ENCODE measurements at places on chromosomes 11 and 22. TPM values are rescaled to one million over a fixed set of nuclear protein-coding genes. Genes with fewer than 3 reads are reported as not detected.

MACROD1 gene
- total RNA-seq: 26.9 TPM

NRIP3 gene
- total RNA-seq: 2.9 TPM

CNGA4 gene
- not detected for total RNA-seq

SEC14L2 gene
- 27.2 TPM for total RNA-seq

YPEL4 gene
- total RNA-seq: 1.6 TPM

SUSD2 gene
- total RNA-seq: 4.7 TPM

BTBD18 gene
- not detected for total RNA-seq

BRSK2 gene
- total RNA-seq: 1.5 TPM

VWA5A gene
- 13.4 TPM for total RNA-seq

KMT2A gene
- 42.3 TPM for total RNA-seq

PLAAT3 gene
- total RNA-seq: 45.9 TPM

FREY1 gene
- total RNA-seq: not detected

FZD4 gene
- 33.9 TPM for total RNA-seq

GAL3ST3 gene
- 2.0 TPM for total RNA-seq

GGT5 gene
- 32.8 TPM for total RNA-seq

NF2 gene
- 61.0 TPM for total RNA-seq

C11orf16 gene
- not detected for total RNA-seq

OR8A1 gene
- not detected for total RNA-seq

SMTNL1 gene
- not detected for total RNA-seq

C11orf98 gene
- 28.4 TPM for total RNA-seq

SAA4 gene
- not detected for total RNA-seq

DRG1 gene
- total RNA-seq: 70.0 TPM

EHF gene
- total RNA-seq: 30.0 TPM

TNNI2 gene
- total RNA-seq: not detected

UBQLNL gene
- total RNA-seq: not detected

GVQW3 gene
- total RNA-seq: 0.89 TPM

OR5B21 gene
- not detected for total RNA-seq

CUL5 gene
- total RNA-seq: 33.9 TPM

OR8K3 gene
- not detected for total RNA-seq

GRM5 gene
- not detected for total RNA-seq

C22orf23 gene
- not detected for total RNA-seq

ACRV1 gene
- total RNA-seq: not detected

ADAMTS8 gene
- total RNA-seq: 10.0 TPM

SPTBN2 gene
- 8.7 TPM for total RNA-seq

OR51E2 gene
- total RNA-seq: not detected

CRYBA4 gene
- total RNA-seq: not detected

APOA4 gene
- 0.19 TPM for total RNA-seq

RIMBP3C gene
- 0.40 TPM for total RNA-seq
